Thoracic aorta (tissue), 2 donors: ENCODE measurements at places on chromosomes 1 and 21. TPM values are rescaled to one million over a fixed set of nuclear protein-coding genes. Genes with fewer than 3 reads are reported as not detected.

DNA sequence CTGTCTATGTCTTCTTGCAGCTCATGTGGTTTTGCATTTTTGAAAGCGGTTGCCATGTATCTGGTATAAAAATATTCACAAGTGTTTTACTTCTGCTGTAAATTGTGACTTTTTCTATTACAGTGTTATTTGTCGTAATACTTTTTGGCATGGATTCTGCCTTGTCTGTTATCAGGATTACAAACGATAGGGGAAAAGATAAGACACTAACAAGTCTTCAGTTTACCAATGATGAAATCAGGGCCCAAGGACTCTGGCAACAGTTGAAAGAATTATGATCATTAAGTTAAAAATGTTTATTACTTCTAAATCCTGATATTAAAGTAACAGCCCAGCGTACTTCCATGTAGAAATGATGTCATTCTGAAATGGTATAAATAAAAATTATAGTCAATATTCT, 298.8 kb downstream of the KIF26B start:
- H3K27me3 ChIP-seq = no peaks in the 10 kb centered on the region
- H3K36me3 ChIP-seq = no peaks in the 10 kb centered on the region
- no peak for DNase-seq
- H3K4me1 ChIP-seq = no peaks in the 10 kb centered on the region
- H3K4me3 ChIP-seq = no peak overlapping the region
- H3K27ac ChIP-seq = no peak overlapping the region

- no peak overlapping the region for H3K4me3 ChIP-seq
- H3K36me3 ChIP-seq = no peaks in the 10 kb centered on the region
- DNase-seq = no peak
- no peak overlapping the region for H3K27ac ChIP-seq
- H3K4me1 ChIP-seq = no peaks in the 10 kb centered on the region
- no peaks in the 10 kb centered on the region for H3K27me3 ChIP-seq
Observed at GRCh38 chr1:160748181-160748877, 9.3 kb downstream of the SLAMF7 start.

The DNAJC11 gene
- total RNA-seq = 19.4 TPM

The MEX3A gene
- total RNA-seq = 0.42 TPM

DNA sequence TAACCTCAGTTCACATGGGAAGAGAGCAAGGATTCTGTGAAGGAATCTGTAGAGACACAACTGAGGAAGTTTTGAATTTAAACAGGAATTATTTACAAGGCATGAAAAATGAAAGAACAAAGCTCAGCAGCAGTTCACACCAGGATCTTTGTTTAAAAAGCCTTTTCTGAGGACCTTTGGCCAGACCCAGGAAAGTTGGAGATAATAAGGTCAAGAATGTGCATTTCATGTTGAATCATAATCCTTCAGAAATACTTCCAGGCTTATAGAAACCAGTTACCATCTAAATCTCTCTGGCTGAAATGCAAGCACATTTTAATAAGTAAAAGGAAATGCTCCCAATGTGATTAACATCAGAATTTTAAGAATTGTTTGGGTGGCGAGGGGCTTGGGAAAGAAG, 2.7 kb downstream of the CLIC6 start:
- no peak for DNase-seq
- H3K36me3 ChIP-seq = no peaks in the 10 kb centered on the region
- H3K27ac ChIP-seq = no peak overlapping the region
- H3K4me1 ChIP-seq = peaks cover 15% of the 10 kb centered on the region
- no peaks in the 10 kb centered on the region for H3K27me3 ChIP-seq
- H3K4me3 ChIP-seq = no peak overlapping the region

DNA sequence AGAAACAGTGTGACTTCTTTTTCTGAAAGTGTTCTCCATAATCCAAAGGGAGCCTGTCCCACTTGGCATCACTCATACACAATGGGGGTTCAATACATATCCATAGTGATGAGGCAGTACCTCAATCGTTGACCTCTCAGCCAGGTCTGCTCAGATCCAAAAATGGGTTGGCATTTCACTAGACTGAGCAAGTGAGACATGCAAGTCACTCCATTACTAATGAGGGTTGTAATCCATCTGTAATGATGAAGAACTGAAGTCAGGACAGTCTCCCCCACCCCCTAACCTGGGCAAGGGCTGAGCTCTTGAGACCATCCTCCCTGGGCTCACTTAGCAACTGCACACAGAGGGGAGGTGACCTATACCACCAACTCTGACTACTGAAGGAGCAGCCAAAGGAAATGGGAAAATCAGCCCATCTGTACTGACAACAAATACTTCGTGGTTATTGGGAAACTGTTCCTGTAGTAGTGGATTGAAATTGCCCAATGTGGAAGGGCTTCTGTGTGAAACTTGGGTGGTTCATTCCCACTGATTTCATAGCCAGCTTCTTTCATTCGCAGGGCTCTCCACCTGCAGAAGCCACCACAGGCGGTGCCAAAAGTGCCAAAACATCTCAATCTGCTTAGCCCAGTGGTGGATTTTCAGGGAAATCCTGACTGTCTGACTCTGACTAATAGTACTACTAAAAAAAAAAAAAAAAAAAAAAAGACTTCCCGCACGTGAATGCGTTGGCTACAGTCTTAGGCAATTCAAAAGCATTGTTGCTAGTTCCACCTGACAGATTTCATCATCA, 5.0 kb downstream of the NGF start:
- H3K27me3 ChIP-seq = no peaks in the 10 kb centered on the region
- no peak for DNase-seq
- peak overlapping the region; percentile 72 for H3K27ac ChIP-seq
- no peaks in the 10 kb centered on the region for H3K36me3 ChIP-seq
- H3K4me1 ChIP-seq = peaks cover 78% of the 10 kb centered on the region

The RBP7 gene
- total RNA-seq = 2.2 TPM

GRCh38 chr1:58331156-58331555, 215.4 kb downstream of the OMA1 start:
- no peaks in the 10 kb centered on the region for H3K4me1 ChIP-seq
- no peak overlapping the region for H3K4me3 ChIP-seq
- no peak for DNase-seq
- H3K36me3 ChIP-seq = no peaks in the 10 kb centered on the region
- no peaks in the 10 kb centered on the region for H3K27me3 ChIP-seq
- no peak overlapping the region for H3K27ac ChIP-seq

DNA sequence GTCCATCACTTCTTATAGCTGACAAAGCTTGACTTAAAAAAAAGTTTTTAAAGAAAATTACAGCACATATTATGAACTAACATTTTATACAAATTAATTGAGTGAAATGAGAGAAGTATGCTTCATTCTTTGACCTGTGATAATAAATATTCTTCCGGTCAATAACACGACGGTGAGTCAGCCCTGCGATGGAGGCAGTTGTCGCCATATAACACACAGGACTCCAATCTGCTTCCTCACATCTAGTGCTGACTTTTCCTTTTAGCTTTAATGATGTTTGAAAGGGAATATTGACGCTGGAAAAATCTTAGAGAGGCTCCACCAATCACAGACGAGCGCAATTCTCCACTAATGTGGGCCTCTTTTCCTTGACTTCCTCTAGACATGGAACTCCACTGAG, 166.9 kb upstream of the C1orf21 start:
- H3K36me3 ChIP-seq = no peaks in the 10 kb centered on the region
- no peak overlapping the region for H3K27ac ChIP-seq
- H3K27me3 ChIP-seq = no peaks in the 10 kb centered on the region
- H3K4me3 ChIP-seq = no peak overlapping the region

- H3K36me3 ChIP-seq = no peaks in the 10 kb centered on the region
- no peak overlapping the region for H3K27ac ChIP-seq
- H3K27me3 ChIP-seq = no peaks in the 10 kb centered on the region
- H3K4me1 ChIP-seq = no peaks in the 10 kb centered on the region
- H3K4me3 ChIP-seq = no peak overlapping the region
Observed at GRCh38 chr21:37593015-37593414, 226.4 kb downstream of the DYRK1A start.

DNA sequence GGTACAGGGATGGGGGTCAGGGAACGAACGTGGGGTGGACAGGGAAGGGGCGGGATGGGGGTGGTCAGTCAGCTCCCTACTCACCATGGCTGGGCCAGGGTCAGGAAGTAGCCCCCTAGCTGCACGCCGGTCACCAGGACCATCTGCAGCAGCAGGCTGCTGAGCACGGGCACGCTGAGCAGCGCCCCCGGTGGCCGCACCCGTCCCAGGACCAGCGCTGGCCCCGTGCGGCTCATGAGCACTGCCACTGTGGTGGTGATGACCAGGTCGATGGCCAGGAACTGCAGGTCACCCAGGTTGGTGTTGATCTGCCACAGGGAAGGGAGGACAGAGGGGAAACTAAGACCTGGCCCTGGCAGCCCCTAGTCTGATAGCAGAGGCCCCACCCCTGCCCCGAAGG, 6.5 kb upstream of the MFAP2 start:
- no peak for DNase-seq
- H3K36me3 ChIP-seq = peaks cover 29% of the 10 kb centered on the region

DNA sequence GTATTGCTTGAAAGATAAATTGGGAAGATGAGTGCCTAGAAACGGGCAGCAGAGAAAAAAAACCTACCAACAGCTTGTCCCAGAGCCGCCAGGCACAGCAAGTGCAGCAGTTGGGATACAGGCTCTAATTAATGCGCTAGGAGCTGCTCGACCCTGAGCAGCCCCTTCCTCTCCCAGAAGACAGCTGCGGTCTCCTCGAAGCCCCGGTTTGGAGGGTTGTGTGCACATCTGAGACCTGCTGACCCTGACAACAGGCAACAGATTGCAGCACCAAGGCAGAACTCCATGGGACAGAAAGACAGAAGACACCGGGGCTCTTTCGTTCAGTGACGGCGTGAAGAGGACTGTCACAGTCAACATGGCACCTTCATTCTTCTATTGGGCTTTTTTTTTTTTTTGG, 101.4 kb downstream of the TSEN15 start:
- H3K36me3 ChIP-seq = no peaks in the 10 kb centered on the region
- peaks cover 17% of the 10 kb centered on the region for H3K4me1 ChIP-seq
- no peaks in the 10 kb centered on the region for H3K27me3 ChIP-seq
- peak overlapping the region; percentile 67 for H3K4me3 ChIP-seq
- no peak overlapping the region for H3K27ac ChIP-seq
- DNase-seq = no peak

GRCh38 chr1:225849925-225850324, 32.3 kb downstream of the TMEM63A start:
- no peaks in the 10 kb centered on the region for H3K27me3 ChIP-seq
- peak overlapping the region; percentile 28 for H3K27ac ChIP-seq
- no peaks in the 10 kb centered on the region for H3K4me1 ChIP-seq
- no peak overlapping the region for H3K4me3 ChIP-seq

The OR2L2 gene
- not detected for total RNA-seq

- H3K27ac ChIP-seq = no peak overlapping the region
- H3K4me1 ChIP-seq = no peaks in the 10 kb centered on the region
- H3K27me3 ChIP-seq = no peaks in the 10 kb centered on the region
- no peak for DNase-seq
Observed at GRCh38 chr1:209597499-209597898, 14.0 kb downstream of the CAMK1G start.

GRCh38 chr1:1199141-1199960, 7.0 kb downstream of the TNFRSF18 start:
- H3K27ac ChIP-seq = no peak overlapping the region
- no peak overlapping the region for H3K4me3 ChIP-seq
- H3K4me1 ChIP-seq = no peaks in the 10 kb centered on the region
- no peaks in the 10 kb centered on the region for H3K27me3 ChIP-seq

DNA sequence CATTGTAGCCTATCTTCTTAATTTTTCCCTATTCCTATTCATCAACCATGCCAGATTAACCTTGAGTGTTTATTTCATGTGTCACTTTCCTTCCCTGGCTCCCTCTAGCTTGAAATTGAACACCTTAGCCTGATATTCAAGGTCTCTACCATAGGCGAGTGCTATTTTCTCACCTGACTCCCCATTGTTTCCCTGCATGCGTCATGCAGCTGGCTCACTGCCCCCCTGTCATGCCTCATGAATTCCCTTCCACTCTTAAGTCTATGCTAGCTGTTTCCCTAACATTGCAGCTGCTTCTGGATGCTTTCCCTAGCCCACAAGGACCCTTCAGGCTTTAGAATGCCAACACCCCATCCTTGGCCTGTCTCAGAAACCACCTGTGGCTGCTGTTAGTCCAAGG, 56.7 kb upstream of the CD1D start:
- H3K36me3 ChIP-seq = no peaks in the 10 kb centered on the region
- no peaks in the 10 kb centered on the region for H3K4me1 ChIP-seq
- no peak for DNase-seq
- no peak overlapping the region for H3K4me3 ChIP-seq
- no peak overlapping the region for H3K27ac ChIP-seq
